ENCODE measurements at places on chromosomes 16 and 17. TPM values are rescaled to one million over a fixed set of nuclear protein-coding genes. Genes with fewer than 3 reads are reported as not detected.

DNA sequence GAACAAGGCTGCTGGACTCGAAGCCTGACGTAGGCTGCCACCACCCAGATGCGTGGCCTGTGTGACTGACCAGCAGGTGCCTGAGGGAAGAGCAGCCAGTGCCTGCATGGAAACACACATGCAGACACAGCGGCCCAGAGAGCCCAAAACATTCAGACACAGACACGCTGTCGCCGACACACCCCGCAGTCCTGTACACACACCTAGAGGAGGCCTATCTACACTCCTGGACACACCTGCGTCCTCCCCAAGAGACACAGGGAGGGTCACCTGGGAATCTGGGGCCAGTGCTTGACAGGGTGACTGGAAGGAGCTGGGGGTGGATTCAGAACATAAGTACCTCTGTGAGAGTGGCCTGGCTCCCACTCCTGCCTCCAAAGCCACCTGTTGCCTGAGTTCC is 6.1 kb upstream of the TSPOAP1 start:
- DNase-seq: no peak

- DNase-seq: no peak
Measured at GRCh38 chr16:25371342-25371741, 113.7 kb upstream of the ZKSCAN2 start.

DNA sequence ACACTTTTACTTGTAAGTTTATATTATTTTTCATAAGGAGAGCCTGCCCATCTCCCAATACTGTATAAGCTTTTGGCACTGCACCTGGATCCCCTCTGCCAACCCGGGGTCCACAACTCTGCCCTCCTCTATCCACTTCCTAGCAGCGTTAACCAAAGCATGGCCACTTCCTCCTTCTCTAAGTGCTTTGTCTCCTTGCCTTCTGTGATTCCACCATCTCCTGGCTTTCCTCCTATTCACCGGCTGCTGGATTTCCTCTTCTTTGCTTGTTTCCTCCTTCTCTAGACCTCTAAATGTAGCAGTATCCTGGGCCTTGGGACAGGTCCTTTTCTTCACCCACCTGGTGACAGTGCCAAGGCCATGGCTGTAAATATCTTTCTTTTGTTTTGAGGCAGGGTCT is 20.0 kb upstream of the WFIKKN2 start:
- no peak for DNase-seq

- no peak for DNase-seq
Measured at GRCh38 chr17:35666967-35667532, 64.4 kb upstream of the RASL10B start.

GRCh38 chr16:67284699-67285646 is 5.6 kb downstream of the PLEKHG4 start:
- no peak for DNase-seq

DNA sequence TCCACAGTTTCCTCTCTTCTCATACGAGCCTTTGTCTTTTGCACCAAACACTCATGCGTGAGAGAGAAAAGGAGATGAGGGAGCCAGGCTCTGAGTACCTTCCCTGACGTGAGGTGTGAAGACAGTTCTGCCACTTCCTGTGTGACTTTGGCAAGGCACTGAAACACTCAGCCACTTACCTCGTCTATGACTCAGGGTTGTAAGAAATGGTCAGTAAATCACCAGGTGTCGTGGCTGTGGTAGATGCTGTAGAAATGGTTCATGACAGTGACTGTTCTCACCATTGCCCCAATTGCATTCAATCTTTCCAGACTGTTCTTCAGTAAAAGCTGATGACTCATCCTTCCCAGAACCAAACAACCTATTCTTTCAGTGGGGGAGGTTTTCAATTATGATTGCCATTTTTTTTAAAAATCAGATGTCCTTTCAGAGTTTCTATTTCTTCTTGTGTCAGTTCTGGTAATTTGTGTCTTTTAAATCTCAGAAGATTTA is 49.2 kb upstream of the CBFA2T3 start:
- DNase-seq: peak; percentile 65

- no peak for DNase-seq
Measured at GRCh38 chr16:68997564-68997963, 107.9 kb upstream of the HAS3 start.

- no peak for DNase-seq
Measured at GRCh38 chr17:38498353-38498752, 70.1 kb downstream of the ARHGAP23 start.

DNA sequence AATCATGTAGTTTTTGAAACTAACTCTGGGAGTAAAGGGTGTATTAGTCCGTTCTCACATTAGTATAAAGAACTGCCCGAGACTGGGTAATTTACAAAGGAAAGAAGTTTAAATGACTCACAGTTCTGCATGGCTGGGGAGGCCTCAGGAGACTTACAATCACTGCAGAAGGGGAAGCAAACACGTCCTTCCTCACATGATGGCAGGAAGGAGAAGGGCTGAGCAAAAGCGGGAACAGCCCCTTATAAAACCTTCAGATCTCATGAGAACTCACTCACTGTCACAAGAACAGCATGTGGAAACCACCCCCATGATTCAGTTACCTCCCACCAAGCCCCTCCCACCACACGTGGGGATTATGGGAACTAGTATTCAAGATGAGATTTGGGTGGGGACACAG is 256.5 kb upstream of the TNRC6C start:
- no peak for DNase-seq

DNA sequence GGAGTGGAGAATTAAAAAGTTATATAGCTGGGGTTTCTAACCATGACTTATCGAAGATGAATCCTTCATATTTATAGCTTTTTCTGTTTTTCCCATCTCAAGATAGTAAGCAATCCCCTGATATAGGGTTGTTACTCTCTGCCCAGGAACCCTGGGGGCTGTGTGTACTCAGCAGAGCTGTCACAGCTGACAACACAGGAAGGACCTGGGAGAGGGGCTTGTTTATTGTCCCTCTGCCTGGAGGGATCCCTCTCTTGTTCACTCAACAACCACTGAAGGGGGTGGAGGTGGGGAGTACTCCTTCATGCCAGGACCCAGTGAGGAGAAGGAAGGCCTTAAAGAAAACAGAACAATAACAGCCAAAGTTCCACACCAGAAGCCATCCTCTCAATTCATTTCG is 19.8 kb downstream of the ASIC2 start:
- DNase-seq: no peak

- no peak for DNase-seq
Measured at GRCh38 chr16:77967054-77967904, 55.1 kb upstream of the CLEC3A start.

C16orf96 gene
- total RNA-seq: 0.08 TPM

HOXB7 gene
- total RNA-seq: 0.62 TPM

AANAT gene
- total RNA-seq: not detected

SEPTIN1 gene
- 163 TPM for total RNA-seq

BTBD17 gene
- not detected for total RNA-seq

Measured in activated naive CD8-positive, alpha-beta T cell treated with anti-CD3 and anti-CD28 coated beads for 36 hours (primary cell).